BJ (cell line): ENCODE measurements at places on chromosomes 5 and 9.
A peak's percentile ranks its signal among the peaks of the same experiment; 100 is the strongest.

- DNase-seq: no peak
Observed at GRCh38 chr9:83000765-83001164, 62.2 kb downstream of the RASEF start.

DNA sequence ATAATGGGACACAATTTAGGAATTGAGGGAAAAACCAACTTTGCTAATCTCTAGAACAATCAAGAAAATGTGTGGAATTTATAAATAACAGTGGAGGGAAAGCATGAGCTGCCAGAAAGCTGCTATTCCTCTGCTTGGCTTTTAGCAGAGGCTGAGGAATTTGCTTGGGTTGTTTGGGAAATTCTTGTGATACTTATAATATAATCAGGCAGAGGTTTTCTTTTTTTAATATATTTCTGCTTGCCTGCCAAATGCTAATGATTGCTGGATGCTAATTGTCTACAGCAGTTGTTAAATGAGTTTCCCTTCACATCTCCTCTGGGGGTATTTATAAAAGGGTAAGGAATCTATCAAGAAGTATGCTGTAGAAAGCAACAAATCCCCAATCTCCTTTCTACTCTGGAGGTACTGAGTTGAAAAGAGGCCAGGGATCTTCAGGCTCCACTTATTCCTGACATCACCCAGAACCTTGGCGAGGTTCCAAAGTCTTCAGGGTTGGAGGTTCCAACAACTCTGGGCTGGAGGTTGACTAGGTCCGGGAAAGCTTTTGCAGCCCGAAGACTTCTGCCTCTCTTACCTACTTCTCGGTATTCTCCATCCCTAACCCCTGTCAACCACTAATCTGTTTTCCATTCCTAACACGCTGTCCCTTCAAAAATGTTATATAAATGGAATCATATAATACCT lies 60.4 kb upstream of the TMED7 start:
- peak; percentile 12 for DNase-seq

- no peak for DNase-seq
Observed at GRCh38 chr5:87097664-87098063, 170.0 kb upstream of the RASA1 start.

GRCh38 chr9:34689116-34689470 lies 2.0 kb downstream of the CCL19 start:
- no peak for DNase-seq

GRCh38 chr5:1376981-1377380 lies 32.1 kb upstream of the CLPTM1L start:
- DNase-seq: no peak

- DNase-seq: no peak
Observed at GRCh38 chr5:58893551-58893950, 310.7 kb downstream of the RAB3C start.

- DNase-seq: no peak
Observed at GRCh38 chr9:79378107-79378506, 193.7 kb upstream of the TLE4 start.

DNA sequence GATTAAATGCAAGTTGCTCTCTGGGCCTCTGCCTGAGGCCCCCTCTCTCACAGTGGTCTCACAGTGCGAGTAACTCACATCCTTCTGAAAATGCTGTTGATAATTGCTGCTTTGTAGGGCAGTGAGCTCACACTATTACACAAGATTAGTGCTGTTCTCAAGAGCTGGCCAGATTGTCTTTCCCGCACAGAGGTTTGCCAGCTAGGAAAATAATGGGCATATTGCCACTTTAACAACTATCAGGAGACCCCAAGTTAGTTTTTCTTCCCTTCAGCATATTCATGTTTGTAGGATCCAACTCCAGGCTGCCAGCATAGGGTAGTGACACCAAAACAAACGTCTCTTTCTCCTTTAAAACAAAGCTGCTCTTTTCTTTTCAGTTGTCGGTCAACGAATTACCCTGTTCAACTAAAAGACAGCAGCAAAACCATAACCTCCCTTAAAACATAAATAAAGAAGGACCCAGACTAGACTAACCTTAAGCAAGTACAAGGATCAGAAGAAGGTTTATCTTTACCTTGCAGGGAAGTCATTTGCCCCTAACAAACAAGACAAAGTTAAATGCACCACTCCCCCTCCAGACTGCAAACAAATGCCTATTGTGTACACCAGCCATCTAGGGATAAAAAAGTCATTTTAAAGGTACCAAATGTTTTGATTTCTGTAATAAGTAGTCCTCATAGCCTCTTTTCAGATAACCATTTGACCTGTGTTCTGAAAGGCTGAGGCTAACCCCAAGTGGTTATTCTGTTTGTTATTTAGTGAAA lies 91.4 kb downstream of the VCAN start:
- DNase-seq: no peak

DNA sequence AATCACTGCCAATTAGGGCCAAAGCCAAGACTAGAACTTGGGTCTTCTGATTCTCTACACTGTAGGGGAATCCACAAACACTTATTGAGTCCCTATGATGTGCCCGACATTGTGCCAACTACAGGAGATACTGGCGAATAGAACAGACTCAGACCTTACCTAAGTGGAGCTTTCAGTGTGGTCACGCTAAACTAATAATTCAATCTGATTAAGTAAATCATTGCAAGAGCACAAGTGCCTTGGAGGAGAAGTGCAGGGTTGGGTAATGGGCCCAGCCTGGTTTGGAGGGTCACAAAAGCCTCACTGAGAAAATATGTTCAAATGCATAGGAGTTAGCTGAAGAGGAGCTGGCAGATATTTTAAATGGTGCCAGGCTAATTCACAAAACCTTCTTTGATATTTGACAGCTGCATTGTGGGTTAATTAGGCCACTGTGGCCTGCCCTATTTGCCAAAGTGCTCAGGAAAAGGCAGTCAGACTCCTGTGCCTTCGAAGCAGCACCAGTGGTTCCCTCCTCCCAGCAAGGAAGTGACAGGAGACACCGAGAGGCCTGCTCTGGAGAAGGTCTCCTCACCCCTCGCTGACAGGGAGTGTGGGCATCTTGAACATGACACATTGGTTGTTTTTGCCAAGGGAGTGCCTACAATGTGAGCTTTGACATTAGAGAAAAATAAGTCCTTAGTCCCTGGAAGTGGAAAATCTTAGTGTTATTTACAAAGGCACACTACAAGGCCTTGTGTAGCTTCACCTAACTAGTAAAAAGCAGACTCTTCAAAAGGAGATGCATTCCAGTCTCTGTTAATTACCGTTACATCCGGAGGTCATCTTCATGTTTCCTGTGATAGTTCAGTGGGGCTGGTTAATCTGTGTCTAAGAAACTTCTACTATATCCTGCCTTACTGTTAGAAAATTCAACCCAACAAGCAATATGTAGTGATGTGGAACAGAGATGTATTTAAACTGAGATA lies 24.1 kb upstream of the TRAF1 start:
- no peak for DNase-seq

DNA sequence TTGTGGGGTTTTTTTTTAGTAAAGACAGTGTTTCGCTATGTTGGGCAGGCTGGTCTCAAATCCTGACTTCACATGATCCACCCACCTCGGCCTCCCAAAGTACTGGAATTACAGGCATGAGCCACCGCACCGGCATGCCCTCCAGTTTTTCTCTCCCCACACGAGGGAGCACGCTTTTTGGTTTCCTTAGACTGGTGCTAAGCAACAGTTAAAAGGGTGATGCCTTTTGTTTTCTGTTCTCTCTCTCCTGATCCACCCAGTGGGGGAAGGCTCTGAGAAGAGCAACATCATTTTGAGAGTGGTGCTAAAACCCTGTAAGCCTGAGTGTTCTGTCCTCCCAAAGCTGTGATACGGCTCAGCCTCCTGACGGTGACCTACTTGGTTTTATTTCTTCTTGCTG lies 146.6 kb downstream of the MAN2A1 start:
- no peak for DNase-seq

DNA sequence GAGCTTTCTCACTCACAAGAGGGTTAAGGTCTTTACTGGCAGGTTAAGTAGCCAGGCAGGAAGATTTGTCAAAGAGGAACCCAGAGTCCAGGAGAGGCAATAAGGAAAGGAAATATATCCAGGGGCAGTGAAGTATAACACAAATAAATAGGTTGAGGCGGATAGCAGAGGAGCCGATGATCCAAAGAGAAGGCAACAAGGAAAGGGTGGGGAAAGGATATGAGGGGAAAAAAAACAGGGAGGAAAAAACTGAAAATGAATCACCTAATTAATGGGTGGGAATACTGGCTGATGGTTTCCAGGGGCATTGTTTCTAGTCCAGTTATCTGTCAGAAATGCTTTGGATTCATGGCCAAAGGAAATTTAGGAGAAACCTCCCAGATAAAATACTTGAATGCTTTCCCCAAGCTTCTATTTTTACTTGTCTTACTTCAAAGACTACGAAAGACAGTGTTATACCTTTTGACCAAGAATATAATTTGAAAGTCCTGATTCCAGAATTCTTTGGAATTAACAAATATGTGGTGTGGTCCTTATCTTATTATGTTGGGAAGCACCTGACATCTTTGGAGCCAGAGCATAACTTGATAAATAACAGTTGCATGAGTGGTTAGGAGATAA lies 146.5 kb downstream of the AOPEP start:
- no peak for DNase-seq

DNA sequence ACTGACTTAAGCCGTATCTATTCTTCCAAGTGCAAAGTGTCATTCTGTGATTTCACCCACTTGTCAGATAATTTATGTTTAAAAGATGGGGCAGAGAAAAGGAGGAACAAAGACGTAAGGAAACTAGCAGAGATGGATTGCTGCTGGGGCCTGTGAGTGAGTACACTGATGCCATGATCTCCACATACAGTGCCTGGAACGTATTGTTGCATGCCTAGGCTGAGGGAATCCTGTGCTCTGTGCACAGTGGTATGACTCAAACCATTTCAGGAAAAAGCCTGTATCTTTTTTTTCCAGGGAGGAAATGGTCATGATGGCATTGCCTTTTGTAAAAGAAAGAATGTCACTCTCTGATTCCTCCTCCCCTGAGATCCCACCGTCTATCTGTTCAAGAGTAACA lies 359.5 kb upstream of the ADAMTS16 start:
- DNase-seq: no peak

- no peak for DNase-seq
Observed at GRCh38 chr5:142364251-142365145, 39.7 kb upstream of the SPRY4 start.

DNA sequence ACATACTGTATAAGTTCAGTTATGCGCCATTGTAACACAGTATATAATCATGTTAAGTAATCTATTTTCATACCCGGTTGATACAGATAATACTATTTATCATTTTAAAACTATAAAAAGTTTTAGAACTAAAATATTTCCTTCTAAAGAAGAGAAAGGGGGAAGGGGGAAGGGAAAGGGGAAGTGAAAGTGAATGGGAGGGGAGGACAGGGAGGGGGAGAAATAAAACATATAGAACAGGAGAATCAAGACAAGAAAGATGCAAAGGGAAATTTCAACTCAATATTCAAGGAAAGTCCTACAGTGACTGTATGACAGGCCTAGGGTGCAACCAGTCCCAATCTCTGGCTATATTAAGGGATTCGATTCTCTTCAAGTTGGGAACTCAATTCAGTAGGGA lies 1278.8 kb downstream of the MAT2B start:
- no peak for DNase-seq

GRCh38 chr9:76004526-76004925 lies 114.1 kb downstream of the PCSK5 start:
- no peak for DNase-seq
